M059J (cell line): ENCODE measurements at places on chromosomes 3 and 15. TPM values are rescaled to one million over a fixed set of nuclear protein-coding genes. Genes with fewer than 3 reads are reported as not detected.
A peak's percentile ranks its signal among the peaks of the same experiment; 100 is the strongest.

DNA sequence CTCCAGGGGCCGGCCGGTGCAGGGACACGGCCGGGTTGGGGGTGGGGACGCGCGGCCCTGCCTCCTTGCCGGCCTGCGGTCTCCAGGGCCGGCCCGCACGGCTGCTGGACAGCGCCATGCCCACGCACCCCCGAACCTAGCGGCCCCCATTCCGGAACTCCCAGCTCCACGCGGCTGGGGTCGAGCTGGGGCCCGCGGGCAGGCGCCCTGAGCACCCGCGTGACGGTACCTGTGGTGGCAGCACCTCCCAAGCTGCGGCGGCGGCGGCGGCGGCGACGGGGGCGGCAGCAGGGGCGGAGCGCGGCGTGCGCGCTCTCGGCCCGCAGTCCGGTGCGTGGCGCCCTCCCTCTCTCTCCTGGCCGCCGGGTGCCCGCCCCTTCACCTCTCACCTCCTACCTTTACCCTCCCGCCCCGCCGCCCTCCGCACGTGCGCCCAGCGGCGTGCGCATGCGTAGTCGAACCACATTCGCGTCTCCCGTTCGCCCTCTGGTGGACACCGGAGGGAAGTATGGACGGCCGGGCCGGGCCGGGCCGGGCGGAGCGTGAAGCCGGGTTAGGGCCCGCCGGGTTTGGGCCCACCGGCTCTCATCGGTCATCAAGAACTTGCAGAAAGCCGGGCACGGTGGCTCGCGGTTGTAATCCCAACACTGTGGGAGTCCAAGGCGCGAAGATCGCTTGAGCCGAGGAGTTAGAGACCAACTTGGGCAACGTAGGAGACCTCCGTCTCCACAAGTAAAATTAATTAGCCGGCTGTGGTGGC lies at the start of gene SCAP:
Gene SCAP (minus strand): TSS at position 372 of the 760 bp plus-strand sequence. CDS start 32,948 bp downstream, outside the sequence.
- DNase-seq: peak; percentile 75

Gene CYP1A1
- 1.4 and 3.3 TPM in 2 replicates for total RNA-seq

- DNase-seq: peak; percentile 29
Measured at GRCh38 chr15:48289628-48290027, 41.6 kb upstream of the DUT start.

GRCh38 chr3:64571982-64572381 lies 115.8 kb downstream of the ADAMTS9 start:
- DNase-seq: no peak

DNA sequence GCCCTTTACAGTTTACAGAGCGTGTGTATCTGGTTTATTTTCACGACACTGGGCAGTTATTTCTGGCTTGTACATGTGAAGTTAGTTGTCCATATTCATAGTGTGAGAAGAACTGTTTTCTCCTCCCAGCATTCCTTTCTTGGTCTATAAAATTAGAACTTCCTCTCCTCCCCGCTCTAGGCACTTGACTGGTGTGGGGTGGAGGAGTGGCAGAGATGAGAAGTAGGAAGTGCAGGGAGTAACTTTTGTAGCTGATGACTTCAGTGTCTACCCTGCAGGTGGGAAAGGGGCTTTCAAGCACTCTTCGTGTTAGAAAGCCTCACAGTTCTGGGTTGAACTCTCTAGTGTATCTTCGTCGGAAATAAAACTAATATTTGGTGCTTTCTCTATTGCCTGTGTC lies 13.4 kb downstream of the APOD start:
- DNase-seq: no peak

DNA sequence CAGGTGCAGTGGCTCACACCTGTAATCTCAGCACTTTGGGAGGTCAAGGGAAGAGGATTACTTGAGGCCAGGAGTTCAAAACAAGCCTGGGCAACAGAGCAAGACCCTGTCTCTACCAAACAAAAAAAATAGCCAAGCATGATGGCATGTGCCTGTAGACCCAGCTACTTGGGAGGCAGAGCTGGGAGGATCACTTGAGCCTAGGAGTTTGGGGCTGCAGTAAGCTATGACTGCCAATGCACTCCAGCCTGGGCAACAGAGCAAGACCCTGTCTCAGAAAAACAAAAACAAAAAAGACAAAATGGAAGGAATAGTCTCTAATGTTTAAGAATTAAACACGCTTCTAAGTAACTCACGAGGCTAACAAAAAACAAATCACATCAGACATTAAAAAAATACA lies 106.5 kb downstream of the DLG1 start:
- no peak for DNase-seq

DNA sequence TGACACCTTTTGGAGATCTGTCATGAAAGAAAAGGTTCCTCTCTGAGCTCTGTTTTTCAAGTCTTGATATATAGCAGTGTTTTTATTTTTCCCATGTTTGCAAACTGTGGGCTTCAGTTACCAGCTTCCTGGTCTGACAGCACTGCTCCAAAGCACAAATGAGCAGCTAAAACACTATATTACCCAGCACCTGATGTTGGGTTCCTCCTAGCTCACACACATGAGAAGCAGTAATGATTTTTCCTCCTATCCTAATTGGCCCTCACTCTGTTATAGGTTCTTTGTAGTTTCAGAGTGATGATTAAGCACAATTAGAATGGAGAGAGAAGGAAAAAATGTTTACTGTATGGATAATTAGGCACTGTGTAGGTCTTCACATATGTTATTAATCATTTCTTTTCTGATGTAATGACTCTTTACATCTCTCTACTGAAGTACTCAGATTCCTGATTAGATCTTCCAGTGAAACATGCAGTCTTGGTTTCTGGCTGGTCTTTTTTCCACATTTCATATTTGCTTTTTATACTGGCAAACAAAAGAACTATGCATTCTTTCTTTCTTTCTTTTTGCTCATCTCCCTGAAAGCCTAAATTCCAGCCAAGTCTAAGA lies 939.7 kb downstream of the NSUN3 start:
- DNase-seq: no peak

DNA sequence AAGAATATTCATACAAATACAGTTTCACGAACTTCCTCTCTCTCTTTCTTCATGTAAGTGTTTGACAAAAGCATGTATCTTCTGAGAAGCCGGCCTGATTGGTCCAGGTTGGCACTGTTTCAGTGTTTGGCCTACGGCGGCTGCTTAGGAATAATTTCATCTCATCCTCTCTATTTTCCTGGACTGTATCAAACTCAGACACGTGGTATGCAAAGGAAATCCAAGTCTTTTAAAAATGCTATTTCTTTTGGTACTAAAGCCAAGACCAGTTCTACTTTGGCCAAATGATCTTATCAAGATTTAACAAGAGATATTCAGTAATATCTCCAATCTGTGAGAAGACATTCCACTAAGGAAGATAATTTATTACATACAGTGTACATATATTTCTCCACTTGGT lies 152.8 kb downstream of the TIGIT start:
- DNase-seq: no peak

GRCh38 chr3:165464736-165465135 lies 268.6 kb upstream of the SLITRK3 start:
- DNase-seq: no peak

- peak; percentile 89 for DNase-seq
Measured at GRCh38 chr3:142209655-142210054, 15.7 kb downstream of the GK5 start.

Gene PP2D1
- not detected in 2 replicates for total RNA-seq

Gene SOX2
- total RNA-seq: 1.6 and 2.0 TPM in 2 replicates

Gene ADAMTS7
- total RNA-seq: 0.25 and 0.79 TPM in 2 replicates

DNA sequence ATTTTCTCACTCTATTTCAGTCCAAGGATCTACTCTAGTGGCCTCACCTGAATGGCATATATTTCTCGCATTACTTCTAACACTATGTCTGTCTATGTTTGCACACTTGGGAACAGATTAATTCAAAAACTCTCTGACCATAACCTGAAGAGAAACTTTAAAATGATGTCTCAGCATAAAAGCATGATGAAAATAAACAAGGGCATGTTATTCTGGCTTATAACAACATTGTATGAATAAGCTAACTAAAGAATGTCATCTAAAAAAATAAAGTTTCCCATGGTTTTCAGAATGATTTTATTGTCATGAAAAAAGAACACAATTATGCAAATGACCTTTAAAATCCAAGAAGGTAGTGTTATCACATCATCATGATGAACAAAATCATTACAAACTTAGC lies 85.5 kb upstream of the ROBO2 start:
- DNase-seq: no peak

Gene SNX33
- 8.2 and 10.6 TPM in 2 replicates for total RNA-seq

Gene CLDN1
- total RNA-seq: 1.5 and 1.8 TPM in 2 replicates

DNA sequence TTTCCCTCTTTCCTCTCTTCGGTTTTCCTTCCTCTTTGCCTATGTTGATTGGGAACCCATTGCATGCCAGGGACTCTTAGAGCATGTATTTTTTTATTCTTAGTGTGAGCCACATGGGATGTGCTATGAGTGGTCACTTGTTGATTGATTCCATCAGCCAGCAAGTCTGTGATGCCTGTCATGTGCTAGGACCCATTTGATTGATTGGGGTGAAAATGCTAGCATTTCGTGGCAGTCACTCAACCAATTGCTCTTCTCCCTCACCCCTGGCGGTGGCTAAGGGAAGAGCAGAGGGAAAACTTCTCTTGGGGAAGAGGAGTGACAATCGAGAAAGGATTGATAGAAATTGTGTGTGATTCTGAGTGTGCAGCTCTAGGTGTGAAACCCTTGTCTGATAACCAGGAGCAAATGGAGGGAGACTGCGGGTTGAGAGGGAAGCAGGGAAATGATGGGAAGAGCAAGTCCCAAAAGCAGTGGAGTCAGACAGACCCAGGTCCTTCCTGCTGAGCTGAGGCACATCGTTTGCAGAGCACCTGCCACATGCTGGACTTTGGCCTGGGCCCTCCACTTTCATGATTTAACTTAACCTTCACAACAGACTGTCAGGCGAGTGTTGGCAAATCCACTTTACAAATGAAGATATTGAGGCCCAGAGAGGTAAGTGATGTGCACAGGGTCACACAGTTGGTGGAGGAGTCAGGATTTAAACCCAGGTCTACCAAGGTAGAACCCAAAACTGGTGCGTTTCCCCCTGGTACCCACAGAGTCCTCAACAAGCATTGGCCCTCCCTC lies 40.0 kb downstream of the SLC6A11 start:
- DNase-seq: peak; percentile 0

- DNase-seq: no peak
Measured at GRCh38 chr3:115100806-115101205, 46.3 kb downstream of the ZBTB20 start.

- DNase-seq: no peak
Measured at GRCh38 chr3:183188895-183189462, 26.4 kb upstream of the LAMP3 start.

- DNase-seq: no peak
Measured at GRCh38 chr3:36215241-36215640, 165.1 kb upstream of the STAC start.

DNA sequence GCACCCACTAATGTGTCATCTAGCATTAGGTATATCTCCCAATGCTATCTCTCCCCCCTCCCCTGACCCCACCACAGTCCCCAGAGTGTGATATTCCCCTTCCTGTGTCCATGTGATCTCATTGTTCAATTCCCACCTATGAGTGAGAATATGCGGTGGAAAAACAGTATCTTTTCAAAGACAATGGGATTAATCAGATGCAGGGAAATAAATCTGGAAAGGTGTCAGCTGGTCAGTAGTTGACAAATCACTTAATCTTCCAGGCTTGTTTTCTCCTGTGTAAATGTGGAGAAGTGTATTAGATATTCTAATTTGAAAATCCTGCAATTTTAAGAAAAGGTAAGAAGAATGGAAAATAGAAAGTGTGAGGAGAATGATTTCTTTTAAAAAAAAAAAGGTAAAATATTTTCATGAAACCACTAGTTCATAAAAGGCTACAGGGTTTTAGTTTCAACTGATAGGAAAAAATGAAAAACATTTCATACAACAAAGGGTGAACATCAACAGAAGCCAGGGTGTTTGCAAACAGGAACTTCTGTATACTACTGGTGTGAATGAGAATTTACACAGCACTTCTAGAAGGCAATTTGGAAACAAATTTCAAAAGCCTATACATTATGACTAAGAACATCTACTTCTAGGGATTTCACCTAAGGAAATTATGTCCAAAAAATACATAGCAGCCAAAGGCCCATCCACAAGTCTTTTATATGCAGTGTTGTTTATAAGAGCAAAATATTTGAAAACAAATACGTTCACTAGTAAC lies 113.5 kb downstream of the CBLB start:
- no peak for DNase-seq

Gene FBXW12
- not detected in 2 replicates for total RNA-seq

- no peak for DNase-seq
Measured at GRCh38 chr3:31184261-31185061, 290.0 kb upstream of the GADL1 start.

- DNase-seq: no peak
Measured at GRCh38 chr15:75631935-75632334, 6.4 kb upstream of the SNUPN start.

Gene PRICKLE2
- 3.2 and 5.3 TPM in 2 replicates for total RNA-seq

DNA sequence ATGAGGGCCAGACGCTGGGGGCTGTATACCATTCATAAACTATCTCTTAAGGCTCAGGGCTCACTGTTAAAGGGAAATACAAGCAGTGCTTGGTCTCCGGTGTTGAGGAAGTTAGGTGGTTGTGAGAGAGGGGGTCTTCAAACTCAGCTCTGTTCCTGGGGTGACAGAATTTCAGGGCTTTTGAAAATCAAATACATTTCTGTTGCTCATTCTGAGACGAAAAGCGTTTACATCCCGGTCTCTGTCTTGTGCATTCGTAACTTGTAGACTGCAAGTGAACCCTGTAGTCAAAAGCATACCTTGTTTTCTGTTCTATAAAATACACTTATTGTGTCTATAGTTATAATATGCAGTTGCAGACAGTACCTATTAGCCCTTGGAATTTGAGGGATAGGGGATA lies 1.7 kb downstream of the SLCO3A1 start:
- no peak for DNase-seq

GRCh38 chr3:195384952-195385351 lies 57.9 kb downstream of the ACAP2 start:
- DNase-seq: no peak

DNA sequence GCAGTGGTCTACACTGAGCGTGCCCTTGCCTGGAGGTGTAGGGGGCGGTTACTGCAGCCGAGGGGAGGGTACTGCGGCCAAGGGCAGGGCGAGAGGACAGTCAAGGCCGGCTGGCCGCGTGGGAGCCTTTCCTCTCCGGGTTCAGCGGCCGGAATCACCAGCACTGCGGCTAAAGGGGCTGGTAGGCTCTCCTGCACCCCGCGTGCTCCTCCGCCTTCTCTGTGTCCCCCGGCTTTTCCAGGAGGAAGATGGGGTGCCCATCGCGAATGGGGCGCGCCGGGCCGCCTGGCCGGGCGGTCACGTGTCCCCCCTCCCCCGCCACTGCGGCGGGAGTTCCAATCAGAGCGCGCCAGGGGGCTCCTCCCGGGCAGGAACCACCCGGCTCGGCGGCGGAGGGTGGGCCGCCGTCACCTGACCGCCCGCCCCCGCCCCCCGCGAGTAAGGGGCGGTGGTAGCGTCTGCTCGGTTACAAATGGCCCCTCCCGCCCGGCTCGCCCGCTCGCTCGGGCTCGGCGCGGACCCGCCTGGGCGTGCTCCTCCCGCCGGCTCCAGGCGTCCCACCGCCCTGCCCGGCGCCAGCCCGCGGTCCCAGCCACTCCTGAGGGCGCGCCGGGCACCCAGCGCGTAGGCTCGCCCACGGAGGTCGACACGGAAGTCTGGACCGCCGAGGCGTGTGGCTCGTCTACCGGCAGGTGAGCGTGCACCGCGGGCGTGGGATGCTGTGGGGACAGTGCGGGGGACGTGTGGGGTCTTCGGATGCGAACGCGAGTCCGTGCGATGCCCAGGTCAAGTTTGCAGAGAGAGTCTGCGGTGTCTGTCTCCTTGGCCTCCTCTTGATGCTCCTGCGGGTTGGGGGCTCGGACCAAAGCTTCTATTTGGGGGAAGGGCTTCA lies 242.6 kb upstream of the TOPAZ1 start:
- DNase-seq: peak; percentile 71
